ENCODE measurements at places on chromosomes 2 and 18. TPM values are rescaled to one million over a fixed set of nuclear protein-coding genes. Genes with fewer than 3 reads are reported as not detected.
A peak's percentile ranks its signal among the peaks of the same experiment; 100 is the strongest.

GRCh38 chr2:196046123-196046917 lies 22.3 kb downstream of the DNAH7 start:
- DNase-seq: no peak

GRCh38 chr18:60892441-60892840 lies 440.8 kb upstream of the CDH20 start:
- no peak for DNase-seq

- no peak for DNase-seq
Measured at GRCh38 chr2:37387148-37387835, 42.9 kb downstream of the QPCT start.

GRCh38 chr2:199309973-199310372 lies 147.8 kb downstream of the SATB2 start:
- DNase-seq: no peak

- DNase-seq: no peak
Measured at GRCh38 chr2:26126074-26126473, 46.8 kb upstream of the GAREM2 start.

- DNase-seq: no peak
Measured at GRCh38 chr2:26245810-26246209, 1.1 kb downstream of the HADHB start.

The IDH1 gene
- total RNA-seq: 29.2 TPM

- no peak for DNase-seq
Measured at GRCh38 chr2:113184531-113185230, 10.9 kb downstream of the PSD4 start.

The MSTN gene
- total RNA-seq: 0.88 TPM

The RPRD1A gene
- 114 TPM for total RNA-seq

The FAM237A gene
- not detected for total RNA-seq

DNA sequence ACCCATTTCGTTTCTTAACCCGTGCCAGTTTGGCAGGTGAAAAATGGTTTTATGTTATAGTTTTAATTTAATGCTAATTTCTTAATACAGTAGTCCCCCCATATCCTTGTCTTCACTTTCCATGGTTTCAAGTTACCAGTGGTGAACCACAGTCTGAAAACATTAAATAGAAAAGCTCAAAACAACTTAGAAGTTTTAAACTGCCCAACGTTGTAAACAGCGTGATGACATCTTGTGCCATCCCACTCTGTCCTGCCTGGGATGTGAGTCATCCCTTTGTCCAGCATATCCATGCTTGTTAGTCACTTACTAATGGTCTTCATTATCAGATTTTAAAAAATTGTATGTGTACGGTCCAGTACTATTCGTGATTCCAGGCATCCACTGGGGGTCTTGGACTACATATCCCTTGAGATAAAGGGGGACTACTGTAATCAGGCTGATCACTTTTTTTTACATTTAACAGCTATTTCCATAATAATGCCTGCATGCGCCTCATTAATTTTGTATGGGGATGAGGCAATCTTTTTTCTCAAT lies 31.9 kb downstream of the SLC66A3 start:
- DNase-seq: no peak

DNA sequence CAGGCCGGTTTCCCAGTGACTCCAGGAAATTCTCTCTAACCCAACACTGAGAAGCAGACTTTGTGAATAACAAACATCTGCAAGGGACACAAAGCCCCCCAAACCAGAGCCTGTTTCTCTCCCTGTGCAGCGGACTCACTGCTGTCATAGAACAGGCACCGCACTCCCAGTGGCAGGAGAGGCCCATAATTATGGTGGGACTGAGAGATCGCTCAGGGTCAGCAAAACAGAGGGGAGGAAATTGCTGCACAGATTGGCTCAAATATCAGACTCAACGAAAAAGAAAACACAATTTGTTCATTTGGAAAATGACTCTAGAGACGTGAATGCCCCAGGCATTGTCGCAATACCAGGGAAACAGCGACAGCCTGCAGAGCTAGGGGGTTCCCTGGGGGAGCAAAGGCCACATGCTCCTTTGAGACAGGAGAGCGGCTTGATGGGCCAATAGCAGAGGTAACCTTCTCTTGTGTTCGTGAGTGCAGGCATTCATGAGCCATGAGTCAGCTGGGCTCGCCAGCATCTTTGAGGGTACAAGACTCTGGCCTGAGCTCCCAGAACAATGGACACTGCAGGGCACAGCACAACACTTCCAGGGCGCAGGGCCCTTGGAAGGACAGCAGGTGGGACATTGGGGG lies 143.3 kb upstream of the KLHL29 start:
- DNase-seq: no peak

DNA sequence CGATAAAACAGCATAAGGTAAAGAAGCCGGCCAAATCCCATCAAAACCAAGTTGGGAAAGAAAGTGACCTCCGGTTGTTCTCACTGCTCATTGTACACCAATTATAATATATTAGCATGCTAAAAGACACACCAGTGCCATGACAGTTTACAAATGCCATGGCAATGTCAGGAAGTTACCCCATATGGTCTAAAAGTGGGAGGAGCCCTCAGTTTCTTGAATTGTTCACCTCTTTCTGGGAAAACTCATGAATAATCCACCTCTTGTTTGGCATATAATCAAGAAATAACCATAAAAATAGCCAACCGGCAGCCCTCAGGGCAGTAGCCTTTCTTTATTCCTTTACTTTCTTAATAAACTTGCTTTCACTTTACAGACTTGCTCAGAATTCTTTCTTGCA lies 544.9 kb upstream of the SETBP1 start:
- no peak for DNase-seq

DNA sequence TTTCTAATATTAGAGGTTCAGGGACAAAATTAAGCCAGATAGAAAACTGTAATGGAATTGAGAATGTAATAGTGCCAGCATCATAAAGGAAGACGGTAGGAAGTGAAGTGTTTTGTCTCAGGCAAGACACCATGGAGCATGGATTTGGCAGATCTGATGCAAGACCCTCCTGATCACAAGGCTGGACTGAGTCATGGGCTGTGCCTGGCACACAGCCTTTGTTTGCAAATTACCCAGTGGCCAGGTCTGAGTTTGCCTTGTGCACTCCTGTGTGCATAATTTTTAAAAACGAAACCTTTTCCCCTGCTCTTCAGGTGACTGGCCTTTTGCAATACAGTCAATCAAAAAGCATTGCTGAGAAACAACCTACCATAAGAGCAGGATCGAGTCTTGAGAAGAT lies 2.0 kb upstream of the UPP2 start:
- no peak for DNase-seq

DNA sequence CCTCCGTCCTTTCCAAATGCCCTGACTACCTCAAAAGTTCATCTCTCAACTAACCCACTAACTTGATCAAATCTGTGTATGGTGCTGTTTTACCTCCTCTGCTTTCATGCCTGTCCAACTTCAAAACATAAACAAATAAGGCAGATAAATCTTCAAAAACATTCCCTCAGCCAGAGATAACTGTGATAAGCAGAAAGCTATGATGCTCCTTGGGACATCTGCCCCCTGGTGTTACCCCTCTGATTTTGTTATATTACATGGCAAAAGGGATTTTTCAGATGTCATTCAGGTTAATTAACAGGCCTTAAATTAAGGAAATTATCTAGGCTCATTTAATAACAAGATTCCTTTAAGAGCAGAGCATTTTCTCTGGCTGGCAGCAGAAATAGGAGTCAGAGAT lies 810.8 kb upstream of the CHAC2 start:
- no peak for DNase-seq

GRCh38 chr18:79769698-79770500 lies 27.8 kb upstream of the KCNG2 start:
- DNase-seq: peak; percentile 33

- no peak for DNase-seq
Measured at GRCh38 chr18:4908328-4908727, 288.7 kb downstream of the AKAIN1 start.

The SH3RF3 gene
- total RNA-seq: 18.5 TPM

DNA sequence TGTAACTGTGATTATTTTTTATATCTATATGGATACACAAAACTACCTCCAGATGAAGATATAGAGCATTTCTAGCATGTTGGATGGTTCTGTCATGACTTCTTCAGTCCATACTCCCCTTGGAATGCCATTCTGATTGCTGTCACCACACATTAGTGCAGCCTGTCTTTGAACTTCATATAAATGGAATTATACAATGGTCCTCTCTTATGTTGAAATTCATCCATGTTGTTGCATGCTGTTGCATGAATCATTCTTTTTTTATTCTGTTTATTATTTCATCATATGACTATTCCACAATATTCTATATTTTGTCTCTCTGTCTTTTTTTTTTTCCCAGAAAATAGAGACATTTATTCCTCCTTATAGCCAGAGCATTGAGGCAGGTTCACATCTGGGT lies 74.1 kb downstream of the OSBPL6 start:
- DNase-seq: no peak

DNA sequence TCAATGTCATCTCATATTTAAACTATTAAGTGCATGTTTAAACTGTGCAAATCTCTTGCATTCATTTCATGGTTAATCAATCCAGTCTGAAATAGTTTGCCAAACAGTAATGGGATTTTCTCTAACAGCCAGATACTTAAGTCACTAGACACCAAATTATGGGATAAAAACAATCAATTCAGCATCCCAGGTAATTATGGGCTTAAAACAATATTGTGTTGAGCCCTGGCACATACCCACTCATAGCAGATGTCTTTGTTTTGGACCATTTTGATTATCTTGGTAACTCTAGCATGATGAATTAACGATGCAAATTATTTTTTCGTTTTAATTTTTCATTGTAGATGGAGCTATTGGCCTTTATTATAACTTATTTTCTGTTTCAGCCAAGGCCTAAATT lies 118.5 kb upstream of the CD302 start:
- no peak for DNase-seq

GRCh38 chr2:29519338-29519925 lies 402.0 kb downstream of the ALK start:
- DNase-seq: no peak

The EN1 gene
- total RNA-seq: not detected

DNA sequence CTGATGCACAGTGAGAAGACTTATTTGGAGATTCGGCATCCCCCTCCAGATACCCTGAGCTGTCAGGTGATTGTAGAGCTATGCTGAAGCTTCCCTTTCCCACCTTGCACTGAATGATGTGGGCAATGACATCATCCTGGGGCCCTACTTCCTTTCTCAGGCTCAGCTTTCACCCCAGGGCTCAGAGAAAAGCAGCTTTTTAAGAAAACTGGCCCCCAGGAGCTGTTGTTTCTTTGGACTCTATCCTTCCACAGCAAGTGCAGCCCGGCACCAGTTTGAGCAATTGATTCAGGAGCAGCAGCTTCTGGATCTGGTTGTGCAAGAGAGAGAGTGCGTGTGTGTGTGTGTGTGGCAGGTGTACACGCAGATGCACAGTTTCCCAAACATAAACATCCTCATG lies 251.3 kb downstream of the ANAPC1 start:
- DNase-seq: no peak

DNA sequence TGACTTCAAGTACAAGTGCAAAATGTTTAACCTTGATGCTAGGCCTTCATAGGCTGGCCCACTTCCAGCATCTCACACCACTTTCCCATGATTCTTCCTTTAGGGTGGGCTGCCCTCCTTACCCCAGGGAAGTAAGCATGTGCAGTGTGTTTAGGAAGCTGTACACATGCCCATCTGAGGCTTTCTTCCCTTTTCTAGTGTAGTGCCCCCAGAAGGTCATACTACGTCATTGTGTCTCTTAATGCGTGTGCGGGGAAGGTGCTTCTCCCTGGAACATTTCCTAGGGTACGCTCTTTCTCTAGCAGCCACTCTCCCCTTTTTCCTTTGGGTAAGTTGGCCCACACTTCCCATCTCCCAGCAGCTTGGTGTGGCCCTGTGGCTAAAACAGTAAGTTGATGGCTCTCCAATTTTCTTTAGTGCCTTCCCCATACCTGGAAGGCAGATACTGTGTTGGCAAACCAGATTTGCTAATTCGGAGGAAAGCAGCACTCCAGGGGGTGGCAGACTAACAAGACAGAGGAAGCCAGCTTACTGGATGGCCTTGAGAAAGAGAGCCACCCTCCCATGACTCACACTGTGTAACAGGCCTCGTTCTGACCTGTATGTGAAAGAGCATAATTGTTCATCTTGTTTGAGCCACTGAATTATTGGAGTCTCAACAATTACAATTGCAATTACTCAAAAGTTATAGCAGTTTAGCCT lies 1.1 kb upstream of the SULT6B1 start:
- no peak for DNase-seq

The HOXD1 gene
- total RNA-seq: 5.3 TPM

GRCh38 chr2:224426656-224427055 lies 24.7 kb upstream of the FAM124B start:
- DNase-seq: no peak

DNA sequence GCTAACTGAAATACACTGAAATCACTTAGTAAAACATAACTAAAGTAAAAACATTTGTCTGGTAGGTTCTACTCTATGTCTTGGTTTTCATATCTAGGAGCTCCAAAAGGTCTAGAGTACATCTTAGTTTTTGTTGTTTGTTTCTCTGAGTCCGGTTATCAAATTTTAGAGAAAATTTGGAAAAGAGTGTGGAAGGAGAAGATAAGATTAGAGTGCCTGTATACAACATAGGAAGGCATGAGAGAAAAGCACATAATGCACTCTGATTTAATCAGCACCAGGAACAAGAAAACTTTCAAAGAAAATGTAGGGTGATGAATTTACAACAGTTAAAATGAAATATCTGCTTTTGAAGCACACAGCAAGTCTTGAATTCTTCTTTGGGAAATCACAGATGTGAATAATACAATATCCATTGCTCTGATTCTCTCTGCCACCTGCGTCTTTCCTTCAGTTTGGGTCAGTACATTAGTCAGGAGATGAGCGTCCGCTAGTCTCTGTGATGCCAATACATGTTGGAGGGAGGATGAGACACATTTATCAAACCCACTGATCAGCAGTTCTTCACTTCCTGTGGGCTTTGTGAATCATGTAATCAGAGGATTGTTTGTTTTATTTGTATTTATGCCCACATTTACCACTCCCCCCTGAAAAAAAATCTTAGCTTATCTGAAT lies 477.8 kb upstream of the GCFC2 start:
- DNase-seq: no peak

The CFAP65 gene
- 1.8 TPM for total RNA-seq

DNA sequence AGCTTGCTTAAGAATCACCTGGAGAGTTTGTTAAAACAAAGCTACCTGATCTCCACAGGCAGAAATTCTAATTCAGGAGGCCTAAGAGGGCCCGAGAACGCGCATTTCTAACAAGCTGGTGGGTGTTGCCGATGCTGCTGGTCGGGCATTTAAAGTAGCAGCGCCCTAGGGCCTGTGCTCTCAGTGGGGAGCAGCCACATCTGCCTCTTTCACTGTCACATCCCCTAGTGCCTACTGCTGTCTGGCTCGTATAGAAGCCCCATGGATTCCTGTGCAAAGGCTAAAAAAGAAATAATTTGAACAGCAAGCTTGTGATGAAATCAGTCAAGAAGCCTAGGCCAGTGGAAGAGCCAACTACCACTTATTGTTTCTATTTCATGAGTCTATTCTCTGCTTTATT lies 126.7 kb upstream of the SMIM21 start:
- no peak for DNase-seq

GRCh38 chr2:62216616-62217015 lies 20.7 kb downstream of the B3GNT2 start:
- no peak for DNase-seq

The NEU2 gene
- total RNA-seq: not detected

Measured in dorsolateral prefrontal cortex (tissue), 122 donors.